ENCODE measurements at places on chromosomes 4 and X.

DNA sequence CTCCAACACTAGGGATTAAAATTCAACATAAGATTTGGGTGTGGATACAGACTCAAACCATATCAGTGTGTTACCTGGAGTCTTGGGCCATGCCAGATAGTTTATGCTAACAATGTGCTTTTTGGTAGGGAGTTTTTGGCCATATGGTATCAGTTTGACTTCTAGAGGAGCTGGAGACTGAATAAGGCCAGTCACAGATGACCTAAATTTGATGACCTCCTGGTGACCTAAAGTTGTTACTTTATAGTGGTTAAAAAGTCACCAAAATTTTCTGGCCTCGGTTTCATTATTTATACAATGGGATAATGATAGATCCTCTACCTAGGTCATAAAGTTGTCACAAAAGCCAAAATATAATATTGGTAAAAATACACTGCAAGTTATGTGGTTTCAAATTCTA, 877.1 kb downstream of the RAPGEF2 start:
- DNase-seq, result no peak

DNA sequence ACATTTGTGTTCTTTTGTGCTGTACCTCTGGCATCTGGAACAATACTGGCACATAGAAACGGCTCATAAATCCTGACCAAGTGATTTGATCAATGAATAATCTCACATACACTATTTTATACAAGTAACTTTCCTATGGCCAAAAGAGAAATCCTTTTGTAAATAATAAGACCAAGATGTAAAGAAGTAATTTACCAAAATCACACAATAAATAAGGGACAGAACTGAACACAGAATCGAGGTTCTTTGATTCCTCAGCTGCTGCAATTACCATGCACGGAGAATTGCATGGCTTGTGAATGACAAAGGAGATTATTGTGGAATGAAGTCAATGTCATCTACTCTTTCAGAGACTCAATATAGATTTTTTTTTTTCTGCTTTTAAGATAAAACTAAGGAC, 576.8 kb upstream of the SMIM31 start:
- DNase-seq, result no peak

GRCh38 chrX:96424007-96424406, 260.6 kb upstream of the DIAPH2 start:
- DNase-seq, result no peak

DNA sequence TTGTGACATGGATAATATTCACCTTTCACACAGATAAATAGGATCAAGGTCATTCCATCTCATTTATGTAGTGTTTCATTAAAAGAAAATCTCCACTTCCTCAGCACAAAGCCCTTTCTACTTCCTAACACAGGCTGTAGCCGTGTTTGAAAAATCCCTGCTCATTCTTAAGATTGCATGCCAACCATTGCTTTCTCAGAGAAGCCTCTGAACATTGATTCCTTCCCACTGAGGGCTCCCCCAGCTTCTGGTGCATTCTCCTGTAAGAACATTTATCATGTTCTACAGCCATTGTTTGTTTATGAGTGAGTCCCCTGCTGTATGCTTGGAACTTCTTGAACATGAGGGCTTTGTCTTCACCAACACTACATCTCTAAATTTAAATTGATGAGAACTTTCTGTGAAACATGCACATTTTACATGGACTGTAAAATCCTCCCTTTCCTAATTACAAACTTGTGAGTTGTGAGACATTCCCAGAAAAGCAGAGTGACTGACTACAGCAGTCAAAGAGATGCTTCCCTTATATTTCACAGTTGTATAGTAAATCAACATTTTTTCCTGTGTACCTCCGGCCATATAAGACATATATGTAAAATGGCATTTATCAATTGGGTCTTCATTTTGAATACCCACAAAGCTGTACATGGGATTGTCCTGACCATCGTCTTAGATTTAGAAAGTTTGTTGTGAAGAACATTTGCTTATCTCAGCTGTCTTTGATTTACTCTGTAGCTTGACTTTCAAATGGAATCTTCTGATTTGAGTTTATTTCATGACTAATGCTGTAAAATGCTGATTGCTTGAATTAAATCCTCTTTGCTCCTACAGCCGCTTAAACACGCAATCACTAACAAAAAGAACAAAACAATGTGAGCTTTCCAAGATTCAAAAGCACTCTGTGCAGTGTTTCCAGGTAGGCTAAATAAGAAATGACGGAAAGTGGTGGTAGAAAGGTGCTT, 600.5 kb upstream of the SLIT2 start:
- no peak for DNase-seq

DNA sequence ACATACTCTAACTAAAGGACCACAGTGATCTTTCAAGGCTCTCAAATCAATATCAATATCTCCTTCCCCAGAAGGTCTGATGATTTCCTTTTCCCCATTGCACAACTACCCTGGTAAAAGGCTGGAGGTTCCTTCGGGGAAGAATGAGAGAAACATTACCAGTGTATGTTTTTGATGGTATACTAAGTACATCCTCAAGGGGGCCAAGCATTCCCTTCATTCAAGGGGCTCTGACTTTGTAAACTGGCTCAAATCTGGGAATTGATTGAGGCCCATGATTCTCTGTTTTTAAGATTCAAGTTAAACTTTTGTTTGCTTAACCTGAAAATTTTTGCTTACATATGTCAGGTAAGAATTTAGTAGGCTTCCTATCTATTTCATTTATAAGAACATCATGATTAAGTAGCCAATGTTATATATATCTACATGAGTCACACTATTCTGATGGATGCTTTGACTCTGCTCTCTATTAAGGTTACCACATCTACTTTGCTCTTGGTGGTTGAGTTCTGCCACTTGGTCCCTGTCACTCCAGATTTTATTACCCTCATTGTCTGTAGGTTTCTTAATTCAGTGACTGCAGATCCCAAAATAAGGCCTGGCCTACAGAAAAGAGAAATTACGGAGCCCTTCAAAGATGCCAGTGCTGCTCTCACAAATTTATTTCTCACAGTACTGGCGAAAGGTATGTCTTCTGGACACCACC, 16.4 kb upstream of the GUCY1B1 start:
- no peak for DNase-seq

GRCh38 chr4:25563071-25563564, 92.5 kb upstream of the SLC34A2 start:
- peak; percentile 73 for DNase-seq

DNA sequence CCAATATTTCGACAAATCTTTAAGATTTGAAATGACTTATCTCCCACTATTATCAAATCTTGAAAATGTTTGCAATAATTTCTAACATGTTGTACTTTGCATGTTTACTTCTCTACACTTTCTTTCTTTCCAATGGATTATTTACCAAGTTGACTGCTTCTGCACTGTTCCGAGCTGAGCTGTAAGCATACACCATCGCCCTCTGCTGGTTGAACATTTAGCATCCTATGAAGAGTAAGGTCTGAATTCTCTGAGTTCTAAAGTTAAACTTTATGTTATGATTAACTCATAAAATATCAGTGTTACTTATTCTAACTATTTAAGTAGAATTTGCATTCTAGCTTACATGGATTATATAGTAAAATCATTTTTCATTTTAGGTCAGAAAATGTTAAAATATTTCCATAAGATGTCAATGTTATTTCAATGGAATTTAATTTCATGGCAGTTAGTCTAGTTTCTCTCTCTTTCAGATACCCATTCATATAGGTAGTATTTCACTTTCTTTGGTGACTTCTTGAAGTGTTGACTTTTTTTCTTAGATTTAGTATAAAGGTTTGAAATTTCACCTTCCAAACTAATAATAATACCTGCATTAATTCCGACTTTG, 137.4 kb downstream of the DKK2 start:
- DNase-seq, result peak; percentile 13

GRCh38 chr4:74133786-74134499, 24.0 kb upstream of the MTHFD2L start:
- peak; percentile 69 for DNase-seq

DNA sequence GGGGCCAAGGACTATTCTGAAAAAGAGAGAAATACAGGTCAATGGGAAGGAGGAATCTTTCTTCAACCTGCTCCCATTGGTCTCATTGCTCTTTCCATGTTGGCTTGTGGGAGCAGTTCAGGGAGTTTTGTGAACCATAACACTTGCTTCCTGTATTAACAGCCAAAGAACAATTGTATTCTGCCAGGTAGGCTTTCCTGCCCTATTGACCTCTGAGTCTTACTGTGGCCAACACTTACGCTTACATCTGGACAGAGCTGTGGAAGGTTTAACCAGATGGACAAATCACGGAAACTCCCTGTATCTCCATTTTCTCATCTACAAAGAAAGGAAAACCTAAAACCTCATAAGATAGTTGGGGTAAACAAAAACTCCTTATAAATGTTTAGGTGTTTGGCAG, 30.7 kb downstream of the MID1IP1 start:
- DNase-seq, result no peak

- no peak for DNase-seq
These were observed 116.5 kb upstream of the NAP1L5 start for GRCh38 chr4:88814043-88814617.

GRCh38 chrX:137565921-137566745, at the start of gene ZIC3:
ZIC3 (plus strand) TSS chrX:137566127; CDS start chrX:137566692, 565 bp downstream.
- DNase-seq, result no peak

DNA sequence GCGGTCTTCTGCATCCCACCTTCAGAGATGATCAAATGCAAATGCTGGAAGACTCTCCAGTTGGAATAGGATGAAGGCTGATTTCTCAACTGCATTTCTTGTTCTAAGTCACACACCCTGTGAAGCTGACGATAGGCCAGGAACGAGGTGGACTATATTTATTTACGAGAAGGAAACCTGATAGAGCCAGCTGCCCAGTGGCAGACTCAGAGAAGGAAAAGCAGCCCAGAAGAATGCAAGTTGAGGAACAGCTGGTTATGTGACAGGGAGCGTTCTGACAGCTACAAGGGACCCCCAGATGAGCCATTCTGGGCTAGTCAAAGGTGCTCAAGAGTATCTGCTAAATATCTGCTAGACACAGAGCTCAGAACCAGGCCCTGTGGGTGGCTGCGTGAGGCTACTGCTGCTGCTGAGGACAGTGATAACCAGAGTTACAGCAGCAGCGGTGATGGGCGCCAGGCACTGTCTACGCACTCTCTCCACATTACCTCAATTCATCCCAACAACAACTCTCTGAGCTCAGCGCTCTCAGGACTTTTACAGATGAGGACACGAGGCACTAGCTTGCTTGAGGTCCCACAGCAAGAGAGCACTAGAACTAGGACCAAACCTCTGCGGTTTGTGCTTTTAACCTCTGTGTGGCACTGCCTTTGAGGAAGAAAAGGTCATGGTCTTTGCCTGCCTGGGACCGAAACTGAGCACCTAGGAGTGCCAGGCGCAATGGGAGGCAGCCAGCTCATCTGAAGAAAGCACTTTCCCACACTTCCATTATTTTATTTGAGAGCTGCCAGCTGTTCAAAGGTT, 69.0 kb downstream of the GATB start:
- DNase-seq, result no peak

- no peak for DNase-seq
These were observed 1.4 kb downstream of the THOC2 start for GRCh38 chrX:123731258-123731986.

DNA sequence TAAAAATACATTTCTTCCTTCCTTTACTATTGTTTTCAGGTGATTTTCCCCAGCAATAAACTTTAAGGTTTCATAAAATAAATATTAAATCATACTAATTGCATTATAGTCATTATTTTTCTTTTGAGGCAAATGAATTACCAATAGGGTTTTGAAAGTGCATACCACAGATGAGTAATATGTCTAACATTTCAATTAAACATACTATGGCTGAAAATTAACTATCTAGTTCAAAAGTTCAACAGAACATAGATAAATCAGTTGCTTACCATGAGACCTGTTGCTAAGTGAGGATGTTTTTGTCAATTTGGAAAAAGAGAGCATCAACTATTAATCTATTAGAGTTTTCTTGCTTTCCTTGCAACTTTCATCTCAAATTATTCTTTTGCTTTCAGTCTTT, 35.0 kb downstream of the NPY5R start:
- DNase-seq, result no peak

GRCh38 chr4:163107754-163108153, 58.9 kb downstream of the NAF1 start:
- no peak for DNase-seq

GRCh38 chr4:25783943-25784342, 78.8 kb downstream of the SEL1L3 start:
- no peak for DNase-seq

DNA sequence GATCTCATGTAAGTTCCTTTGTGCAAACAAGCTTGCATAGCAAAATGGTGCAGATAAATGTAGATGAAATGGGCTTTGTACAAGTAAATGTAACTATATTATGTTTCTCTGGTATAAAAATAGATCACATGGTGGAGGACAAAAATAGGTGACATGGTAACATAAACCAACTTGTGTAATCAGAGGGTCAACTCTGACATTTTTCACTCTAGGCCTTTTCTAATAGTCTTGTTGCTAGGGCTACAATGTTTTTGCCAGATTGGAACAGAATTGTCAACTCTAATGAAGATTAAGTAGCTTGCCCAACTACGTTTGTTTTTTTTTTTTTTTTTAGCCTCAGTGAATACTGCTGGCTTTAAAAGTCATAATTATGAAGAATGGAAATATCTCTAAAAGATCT, 11.5 kb downstream of the MAD2L1 start:
- DNase-seq, result no peak

DNA sequence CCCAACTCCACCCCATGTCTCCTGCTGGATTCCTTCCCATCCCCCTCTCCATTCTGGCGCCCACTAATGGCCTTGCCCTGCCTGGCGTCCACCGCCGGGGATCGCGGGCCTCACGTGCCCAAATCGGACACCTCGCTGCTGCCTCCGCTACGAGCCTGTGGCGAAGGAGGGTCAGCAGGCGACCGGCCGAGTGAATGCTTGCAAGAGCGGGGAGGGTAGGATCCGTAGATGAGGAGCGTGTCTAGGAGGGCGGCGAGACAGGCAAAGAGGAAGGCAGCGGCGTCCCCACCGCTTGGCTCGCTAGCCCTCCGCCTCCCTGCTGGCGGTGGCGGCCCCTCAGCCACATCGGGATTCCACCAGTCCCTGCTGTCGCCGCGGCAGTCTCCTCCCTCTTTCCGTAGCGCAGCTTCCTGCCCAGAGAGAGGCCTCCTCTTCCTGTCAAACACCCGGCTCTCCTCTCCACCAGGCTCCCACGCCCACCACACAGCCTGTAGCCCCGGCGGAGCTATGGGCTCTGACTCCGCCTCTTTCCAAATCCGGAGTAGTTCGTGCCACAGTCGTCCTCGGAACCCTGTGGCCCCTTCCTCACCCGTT, at the start of gene SPIN2B:
TSS of gene SPIN2B (minus strand) at position 387 of the 594 bp plus-strand sequence.
- peak; percentile 72 for DNase-seq

GRCh38 chr4:51842167-51842553, 793 bp upstream of the DCUN1D4 start:
- DNase-seq, result no peak

DNA sequence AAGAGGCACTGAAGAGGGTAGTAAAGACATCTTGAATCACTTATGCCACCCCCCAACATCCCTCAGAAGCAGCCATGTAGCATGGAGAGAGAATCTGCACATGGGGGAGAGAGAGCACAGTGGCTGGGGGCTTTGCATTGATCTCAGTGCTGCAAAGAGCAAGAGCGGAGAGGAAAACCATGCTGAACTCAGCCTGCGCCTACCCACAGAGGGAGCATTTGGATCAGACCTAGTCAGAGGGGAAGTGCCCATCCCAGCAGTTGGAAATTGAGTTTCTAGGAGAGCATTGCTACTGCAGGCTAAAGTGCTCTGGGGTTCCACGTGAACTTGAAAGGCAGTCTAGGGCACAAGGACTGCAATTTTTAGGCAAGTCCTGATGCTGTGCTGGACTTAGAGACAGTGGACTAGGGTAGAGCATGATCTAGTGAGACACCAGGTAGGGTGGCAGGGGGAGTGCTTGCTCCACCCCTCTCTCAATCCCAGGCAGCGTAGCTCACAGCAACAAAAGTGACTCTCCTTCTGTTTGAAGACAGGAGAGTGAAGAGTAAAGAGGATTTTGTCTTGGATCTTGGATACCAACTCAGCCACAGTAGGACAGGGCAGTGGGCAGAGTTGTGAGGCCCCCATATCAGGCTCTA, 9.0 kb upstream of the PROM1 start:
- DNase-seq, result no peak
